ENCODE measurements at places on chromosomes 13 and 19. TPM values are rescaled to one million over a fixed set of nuclear protein-coding genes. Genes with fewer than 3 reads are reported as not detected.

Gene SLC7A10
- polyA plus RNA-seq = not detected

Gene ZNF850
- polyA plus RNA-seq = 0.84 TPM

Gene EVI5L
- polyA plus RNA-seq = 65.1 TPM

Gene POU2F2
- polyA plus RNA-seq = 7.7 TPM

Gene CATSPERD
- polyA plus RNA-seq = not detected

Gene U2AF1L4
- polyA plus RNA-seq = 54.7 TPM

Gene ZNF43
- 16.3 TPM for polyA plus RNA-seq

All from neural cell (in vitro differentiated cells).